ENCODE measurements at places on chromosomes 12 and 14.

- DNase-seq: no peak
Measured at GRCh38 chr12:124586756-124587155, 19.3 kb upstream of the NCOR2 start.

DNA sequence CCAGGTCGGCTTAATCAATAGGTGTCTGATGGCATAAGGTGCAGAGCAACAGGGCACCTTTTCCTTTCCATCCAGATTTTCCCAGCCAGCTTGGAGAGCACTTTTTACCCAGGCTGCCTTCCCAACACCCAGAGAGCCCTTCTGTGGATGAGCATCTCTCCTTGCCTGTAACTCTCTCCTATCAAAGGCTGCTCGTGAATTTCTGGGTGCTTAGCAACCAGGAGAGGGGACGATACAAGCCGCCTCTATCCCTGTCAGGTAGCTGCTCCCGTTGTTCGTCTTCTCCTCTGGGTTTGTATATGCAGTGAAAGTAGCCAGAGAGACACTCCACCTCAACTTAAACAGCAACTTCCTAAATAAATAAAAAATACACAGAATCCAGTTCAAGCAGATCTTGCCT is 124.2 kb downstream of the CACNA1C start:
- no peak for DNase-seq

- DNase-seq: no peak
Measured at GRCh38 chr12:16384732-16385131, 37.3 kb downstream of the MGST1 start.

DNA sequence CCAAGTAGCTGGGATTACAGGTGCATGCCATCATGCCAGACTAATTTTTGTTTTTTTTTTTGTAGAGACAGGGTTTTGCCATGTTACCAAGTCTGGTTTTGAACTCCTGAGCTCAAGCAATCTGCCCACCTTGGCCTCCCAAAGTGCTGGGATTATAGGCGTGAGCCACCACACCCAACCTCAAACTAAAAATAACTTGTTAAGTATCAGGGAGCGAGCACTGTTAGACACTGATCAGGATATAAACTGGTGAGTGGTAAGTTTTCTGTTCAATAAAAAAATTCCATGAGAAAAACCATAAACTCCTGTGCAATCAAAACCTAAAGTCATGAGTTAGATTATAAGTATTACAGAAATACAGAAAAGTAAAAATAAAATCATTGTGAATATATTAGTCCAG is 44.6 kb upstream of the SYCP3 start:
- DNase-seq: no peak

DNA sequence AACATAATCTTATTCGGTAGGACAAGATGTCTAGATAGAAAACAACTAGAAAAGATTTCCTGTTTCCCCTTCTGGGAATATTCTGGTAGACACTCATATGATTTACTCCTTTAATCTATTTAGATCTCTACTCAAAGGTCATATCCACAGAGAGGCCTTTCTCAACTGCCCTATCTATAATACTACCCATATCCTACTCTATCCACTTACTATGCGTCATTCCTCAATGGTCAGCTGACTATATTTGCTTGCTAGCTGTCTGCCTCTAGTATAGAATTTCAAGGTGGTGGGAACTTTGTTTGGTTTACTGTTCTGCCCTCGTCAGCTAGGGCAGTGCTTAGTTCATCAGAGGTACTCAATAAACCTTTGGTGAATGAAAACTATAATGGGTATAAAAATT is 157.8 kb upstream of the PKP2 start:
- DNase-seq: no peak

- no peak for DNase-seq
Measured at GRCh38 chr12:40376533-40377267, 151.9 kb downstream of the LRRK2 start.

DNA sequence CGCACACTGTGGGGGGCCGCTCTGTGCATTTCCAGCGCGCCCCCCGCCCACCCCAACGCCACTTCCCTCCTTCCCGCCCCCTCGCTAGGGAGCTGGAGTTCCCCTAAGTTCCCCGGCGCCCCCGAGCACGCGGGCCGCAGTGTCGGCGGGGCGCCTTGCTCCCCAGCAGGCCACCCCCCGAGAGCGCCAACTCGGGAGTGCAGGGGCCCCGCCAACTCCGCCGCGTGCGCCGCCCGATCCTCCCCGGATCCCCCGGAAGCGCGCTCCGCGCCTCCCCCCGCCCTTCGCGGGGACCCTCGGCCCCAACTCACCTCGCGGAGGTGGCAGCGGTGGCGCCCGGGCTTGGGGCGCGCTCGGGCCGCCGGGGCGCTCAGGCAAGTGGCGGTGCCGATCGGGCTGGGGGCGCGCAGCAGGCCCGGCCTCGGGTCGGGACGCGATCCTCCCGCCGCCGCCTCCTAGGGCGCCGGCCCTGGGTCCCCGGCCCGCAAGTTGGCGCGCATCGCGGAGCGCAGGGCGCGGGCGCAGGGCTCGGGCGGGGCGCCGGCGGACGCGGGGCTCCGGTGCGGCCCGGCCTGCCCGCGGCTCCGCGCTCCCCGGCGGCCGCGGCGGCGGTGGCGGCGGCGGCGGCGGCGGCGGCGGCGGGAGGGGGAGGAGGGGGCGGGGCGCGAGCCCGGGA is at the start of gene NCOR2:
NCOR2 (minus strand) TSS at position 616 of the 676 bp plus-strand sequence. CDS start 72,361 bp downstream, outside the sequence.
- peak; percentile 29 for DNase-seq

GRCh38 chr12:103399986-103400385 is 95.8 kb downstream of the C12orf42 start:
- no peak for DNase-seq

DNA sequence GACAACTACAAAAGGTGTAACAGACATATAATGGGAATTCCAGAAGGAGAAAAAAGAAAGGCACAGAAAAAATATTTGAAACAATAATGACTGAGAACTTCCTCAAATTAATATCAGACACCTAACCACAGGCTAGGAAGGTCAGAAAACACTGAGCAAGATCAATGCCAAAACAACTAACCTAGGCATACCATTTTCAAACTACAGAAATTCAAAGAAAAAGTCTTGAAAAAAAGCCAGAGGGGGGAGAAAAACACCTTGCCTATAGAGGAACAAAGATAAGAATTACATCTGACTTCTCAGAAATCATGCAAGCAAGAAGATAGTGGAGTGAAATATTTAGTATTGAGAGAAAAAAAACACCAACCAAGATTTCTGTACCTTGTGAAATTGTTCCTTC is 77.8 kb downstream of the RIN3 start:
- no peak for DNase-seq

DNA sequence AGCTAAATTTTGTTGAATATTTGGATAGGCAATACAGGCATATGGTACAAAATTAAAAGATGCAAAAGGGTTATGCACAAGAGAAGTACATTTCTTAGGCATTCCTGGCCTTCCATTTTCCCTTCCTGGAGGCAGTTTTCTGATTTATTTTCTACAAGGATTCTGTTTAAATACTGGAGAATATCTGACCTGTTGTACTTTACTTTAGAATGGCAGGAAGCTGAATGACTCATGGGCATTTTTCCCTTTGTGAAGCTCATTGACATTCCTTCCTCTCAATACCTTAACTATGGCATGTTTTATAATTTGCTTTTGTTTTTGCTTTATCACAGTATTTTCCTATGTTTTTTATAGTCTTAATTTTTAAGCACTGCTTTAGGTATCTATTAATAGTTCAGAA is 62.7 kb downstream of the RCOR1 start:
- no peak for DNase-seq

DNA sequence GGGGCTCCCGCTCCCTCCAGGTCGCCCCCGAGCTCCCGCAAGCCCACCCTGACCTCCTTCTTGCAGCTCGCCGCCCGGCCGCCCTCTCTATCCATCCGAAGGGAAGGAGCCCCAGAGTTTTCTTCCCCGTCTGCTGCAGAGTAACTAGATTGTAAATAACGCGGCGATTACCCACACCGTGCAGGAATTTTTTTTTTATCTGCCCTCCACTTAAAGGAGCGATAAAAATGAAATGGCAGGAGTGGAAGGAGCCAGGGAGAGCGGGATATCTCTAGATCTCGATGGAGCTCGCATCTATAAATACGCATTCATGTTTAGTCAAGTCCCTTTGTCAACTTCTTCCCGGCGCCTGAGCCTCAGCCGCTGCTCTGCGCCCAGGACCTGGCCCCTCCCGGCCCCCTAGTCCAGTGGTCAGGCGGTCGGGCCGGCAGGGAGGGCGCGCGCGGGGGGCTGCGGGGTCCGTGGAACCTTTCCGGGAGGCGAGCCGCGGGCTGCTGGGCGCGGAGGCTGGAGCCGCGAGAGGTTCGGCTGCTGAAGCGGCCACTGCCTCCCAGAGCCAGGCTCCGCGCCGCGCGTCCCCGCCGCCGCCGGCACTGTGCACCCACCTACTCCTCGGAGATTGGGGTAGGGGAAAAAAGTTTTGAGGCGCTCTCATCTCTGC is 386.0 kb downstream of the BCAT1 start:
- DNase-seq: no peak

Measured in stimulated activated CD4-positive, alpha-beta T cell treated with anti-CD3 and anti-CD28 coated beads, Interleukin-1b, Interleukin-23, amount 100 ng/mL, for 1 hour (primary cell).